ENCODE measurements at places on chromosomes 4 and X. TPM values are rescaled to one million over a fixed set of nuclear protein-coding genes. Genes with fewer than 3 reads are reported as not detected.
A peak's percentile ranks its signal among the peaks of the same experiment; 100 is the strongest.

- no peaks in the 10 kb centered on the region for H3K4me1 ChIP-seq
- no peak overlapping the region for H3K27ac ChIP-seq
- H3K27me3 ChIP-seq, result no peaks in the 10 kb centered on the region
- H3K36me3 ChIP-seq, result no peaks in the 10 kb centered on the region
- no peak for DNase-seq
These were observed 829.9 kb downstream of the FAT4 start for GRCh38 chr4:126144543-126145237.

- H3K4me1 ChIP-seq, result peaks cover 2% of the 10 kb centered on the region
- H3K27ac ChIP-seq, result no peak overlapping the region
- H3K36me3 ChIP-seq, result peaks cover 10% of the 10 kb centered on the region
These were observed 48.4 kb upstream of the MAP3K15 start for GRCh38 chrX:19563746-19564145.

DNA sequence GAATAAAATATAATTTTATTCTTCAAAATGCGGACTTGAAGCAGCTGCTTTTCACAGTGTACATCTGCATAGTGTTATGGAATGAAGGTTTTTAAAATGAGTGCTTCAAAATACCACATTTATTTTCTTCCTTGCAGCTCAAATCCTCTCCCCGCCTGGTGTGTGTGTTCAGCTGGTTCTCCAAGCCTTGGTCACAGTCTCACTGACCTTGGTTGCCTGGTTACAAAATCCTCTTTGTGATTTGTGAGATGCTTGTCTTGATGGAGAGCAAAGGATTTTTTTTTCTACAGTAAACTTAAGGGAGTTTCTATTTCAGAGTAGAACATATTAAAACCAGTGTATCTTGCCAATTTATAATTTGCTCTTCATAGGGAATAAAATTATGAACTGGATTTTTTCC is 139.2 kb downstream of the PCDH18 start:
- no peak overlapping the region for H3K27ac ChIP-seq
- no peak for DNase-seq
- no peaks in the 10 kb centered on the region for H3K4me1 ChIP-seq
- no peak overlapping the region for H3K4me3 ChIP-seq

DNA sequence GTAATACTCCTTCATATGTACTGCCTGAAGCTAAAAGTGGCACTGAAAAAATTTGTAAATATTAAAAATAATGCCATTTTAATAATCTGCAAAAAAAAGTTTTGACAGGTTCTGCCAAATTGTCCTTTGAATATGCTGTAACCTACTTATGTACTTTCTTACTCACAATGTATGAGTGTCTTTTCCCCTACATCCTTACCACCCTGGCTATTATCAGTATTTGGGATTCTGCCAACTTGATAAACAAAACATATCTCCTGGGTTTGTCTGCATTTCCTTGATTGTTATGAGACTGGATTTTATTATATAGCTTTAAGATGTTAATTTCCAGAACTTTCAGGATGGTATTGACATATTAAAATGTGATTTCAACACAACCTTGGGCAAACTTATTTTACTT is 187.9 kb downstream of the CHM start:
- no peaks in the 10 kb centered on the region for H3K36me3 ChIP-seq
- H3K4me1 ChIP-seq, result no peaks in the 10 kb centered on the region
- no peaks in the 10 kb centered on the region for H3K27me3 ChIP-seq
- no peak overlapping the region for H3K4me3 ChIP-seq
- DNase-seq, result no peak

- no peaks in the 10 kb centered on the region for H3K27me3 ChIP-seq
- H3K36me3 ChIP-seq, result no peaks in the 10 kb centered on the region
- H3K4me3 ChIP-seq, result no peak overlapping the region
- no peaks in the 10 kb centered on the region for H3K4me1 ChIP-seq
- DNase-seq, result no peak
These were observed 35.9 kb downstream of the SYTL4 start for GRCh38 chrX:100695991-100696390.

GRCh38 chr4:184444215-184444952 is 30.0 kb downstream of the IRF2 start:
- no peak for DNase-seq
- H3K4me3 ChIP-seq, result no peak overlapping the region
- no peak overlapping the region for H3K27ac ChIP-seq
- H3K4me1 ChIP-seq, result peaks cover 78% of the 10 kb centered on the region
- H3K27me3 ChIP-seq, result no peaks in the 10 kb centered on the region

- no peaks in the 10 kb centered on the region for H3K36me3 ChIP-seq
- no peak overlapping the region for H3K27ac ChIP-seq
- no peaks in the 10 kb centered on the region for H3K27me3 ChIP-seq
- no peaks in the 10 kb centered on the region for H3K4me1 ChIP-seq
- no peak for DNase-seq
- H3K4me3 ChIP-seq, result no peak overlapping the region
These were observed 20.9 kb upstream of the COL25A1 start for GRCh38 chr4:109323348-109323747.

GRCh38 chr4:8087921-8088495 is 70.6 kb downstream of the ABLIM2 start:
- no peaks in the 10 kb centered on the region for H3K36me3 ChIP-seq
- no peak overlapping the region for H3K4me3 ChIP-seq
- H3K4me1 ChIP-seq, result no peaks in the 10 kb centered on the region
- no peak for DNase-seq
- H3K27ac ChIP-seq, result no peak overlapping the region

GRCh38 chr4:25925486-25926201 is 11.6 kb downstream of the SMIM20 start:
- H3K27ac ChIP-seq, result no peak overlapping the region
- no peaks in the 10 kb centered on the region for H3K36me3 ChIP-seq
- H3K4me3 ChIP-seq, result no peak overlapping the region

DNA sequence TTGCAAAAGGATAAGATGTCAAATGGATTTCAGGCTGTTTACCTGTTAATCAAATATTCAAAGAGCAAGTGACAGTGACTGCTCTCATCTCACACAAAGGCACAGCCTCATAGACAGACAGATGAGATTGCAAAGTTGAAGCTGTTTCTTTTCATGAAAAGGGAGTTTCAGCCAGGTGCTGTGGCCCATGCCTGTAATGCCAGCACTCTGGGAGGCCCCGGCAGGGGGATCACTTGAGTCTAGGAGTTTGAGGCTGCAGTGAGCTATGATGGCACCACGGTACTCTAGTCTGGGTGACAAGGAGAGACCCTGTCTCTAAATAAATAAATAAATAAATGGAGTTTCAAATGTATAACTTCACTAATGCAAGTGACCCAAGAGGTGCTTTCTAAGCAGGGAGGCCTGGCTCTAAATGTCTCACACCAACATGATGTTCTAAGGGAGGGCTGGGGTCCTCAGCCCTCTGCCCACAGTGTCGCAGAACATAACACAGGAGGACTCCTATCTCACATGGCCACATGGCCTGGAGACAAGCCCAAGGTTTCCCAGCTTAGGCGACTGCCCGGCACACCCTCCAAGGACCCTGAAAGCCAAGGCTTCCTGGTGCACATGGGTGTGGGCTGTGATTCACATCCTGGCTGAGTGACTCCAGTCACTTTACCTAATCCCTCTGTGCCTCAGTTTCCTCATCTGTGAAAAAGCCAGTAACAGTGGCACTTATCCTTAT is 26.8 kb downstream of the PPP2R2C start:
- H3K36me3 ChIP-seq, result no peaks in the 10 kb centered on the region
- H3K4me3 ChIP-seq, result no peak overlapping the region
- no peaks in the 10 kb centered on the region for H3K4me1 ChIP-seq
- DNase-seq, result no peak

DNA sequence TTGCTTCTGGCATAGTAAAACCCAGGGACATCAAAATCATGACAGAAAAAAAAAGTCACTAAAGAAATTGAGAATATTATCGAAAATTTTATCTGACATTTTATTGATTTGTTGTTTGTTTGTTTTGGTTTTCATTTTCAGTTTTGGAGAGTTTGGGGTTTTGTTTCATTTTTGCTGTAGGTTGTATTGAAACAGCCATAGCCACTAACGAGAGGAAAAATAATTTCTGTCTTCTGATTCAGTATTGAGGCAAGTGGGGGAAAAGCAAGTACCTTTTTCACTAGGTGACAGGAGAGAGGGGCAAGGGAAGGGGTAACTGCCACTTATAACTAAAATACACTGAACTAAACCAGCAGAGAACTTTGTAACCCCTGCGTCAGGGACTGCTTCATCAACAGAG is 392.8 kb upstream of the NDST3 start:
- H3K27me3 ChIP-seq, result no peaks in the 10 kb centered on the region
- H3K27ac ChIP-seq, result no peak overlapping the region
- no peaks in the 10 kb centered on the region for H3K36me3 ChIP-seq
- no peak overlapping the region for H3K4me3 ChIP-seq
- no peak for DNase-seq
- no peaks in the 10 kb centered on the region for H3K4me1 ChIP-seq

DNA sequence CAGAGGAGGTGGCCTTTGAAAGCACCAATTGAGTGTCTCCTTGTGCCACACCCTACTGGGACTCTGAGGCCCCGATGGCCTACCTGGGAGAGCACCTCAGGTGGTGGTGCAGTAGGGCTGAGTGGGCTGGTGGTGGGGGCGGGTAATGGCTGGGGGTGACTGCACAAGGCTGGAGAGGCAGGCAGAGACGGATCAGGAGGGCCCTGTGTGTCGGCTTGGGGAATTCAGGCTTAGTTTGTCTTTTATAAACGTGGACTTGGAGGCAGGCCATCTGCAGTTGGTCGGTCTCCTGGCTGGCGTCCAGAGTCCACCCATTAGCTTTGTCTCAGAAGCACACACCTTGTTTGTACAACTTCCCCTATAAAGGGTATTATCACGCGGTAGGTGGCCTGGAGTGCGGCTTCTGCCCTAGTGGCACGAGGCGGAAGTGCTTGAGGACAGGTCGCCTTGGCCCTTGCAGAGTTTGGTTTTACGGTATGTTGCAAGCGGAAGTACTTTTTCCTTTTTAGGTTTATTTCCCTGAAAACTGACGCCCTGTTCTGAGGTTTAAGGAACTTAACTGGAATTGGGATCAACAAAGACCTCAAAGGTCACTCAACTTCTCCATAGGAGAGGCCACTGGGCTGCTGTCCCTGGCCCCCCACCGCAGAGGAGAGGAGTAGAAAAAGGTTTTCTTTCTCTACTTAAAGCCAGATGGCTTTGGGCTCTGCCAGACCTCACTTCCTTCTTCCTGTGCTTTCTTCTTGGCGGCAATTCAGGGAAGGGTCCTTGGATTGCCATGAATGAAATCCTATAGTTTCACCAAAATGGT is 8.0 kb downstream of the TBC1D14 start:
- H3K27ac ChIP-seq, result peak overlapping the region; percentile 86
- H3K27me3 ChIP-seq, result no peaks in the 10 kb centered on the region
- H3K4me1 ChIP-seq, result peaks cover 57% of the 10 kb centered on the region
- no peak for DNase-seq

DNA sequence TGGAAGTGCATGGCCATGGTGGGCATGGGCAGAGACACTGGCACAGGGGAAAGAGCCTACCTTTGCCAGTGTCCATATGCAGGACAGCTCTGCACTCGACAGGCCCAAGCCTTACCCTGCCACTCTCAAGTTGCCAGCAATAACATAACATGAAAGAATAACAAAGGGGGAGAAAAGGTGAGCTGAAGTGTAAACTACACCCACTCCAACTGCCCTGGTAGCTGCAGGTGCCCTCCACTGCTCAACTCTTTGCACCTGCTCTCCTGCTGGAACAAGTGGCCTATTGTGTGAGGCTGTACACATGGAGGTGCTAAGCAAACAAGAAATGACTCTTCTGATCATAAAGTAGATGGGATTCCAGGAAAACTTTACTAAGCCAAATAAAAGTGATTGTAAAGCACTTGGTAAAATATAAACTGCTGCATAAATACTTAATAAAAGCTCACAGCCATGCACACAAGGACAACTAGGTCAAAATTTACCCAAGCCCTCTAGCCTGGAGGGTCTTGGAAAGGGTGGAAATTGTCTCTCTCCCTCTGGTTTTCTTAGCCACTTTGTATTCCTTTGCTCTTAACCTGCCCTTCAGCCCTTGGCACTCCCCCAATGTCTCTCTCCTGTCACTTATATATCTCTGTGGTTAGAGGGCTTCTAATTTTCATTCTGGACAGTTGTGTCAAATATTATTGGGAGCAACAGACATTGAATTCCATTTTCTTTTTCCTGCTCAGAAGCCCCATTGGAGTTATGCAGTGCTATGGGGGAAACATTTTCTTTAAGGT is 261.2 kb upstream of the GPC4 start:
- H3K36me3 ChIP-seq, result no peaks in the 10 kb centered on the region
- no peak for DNase-seq
- no peak overlapping the region for H3K4me3 ChIP-seq
- H3K27me3 ChIP-seq, result no peaks in the 10 kb centered on the region

DNA sequence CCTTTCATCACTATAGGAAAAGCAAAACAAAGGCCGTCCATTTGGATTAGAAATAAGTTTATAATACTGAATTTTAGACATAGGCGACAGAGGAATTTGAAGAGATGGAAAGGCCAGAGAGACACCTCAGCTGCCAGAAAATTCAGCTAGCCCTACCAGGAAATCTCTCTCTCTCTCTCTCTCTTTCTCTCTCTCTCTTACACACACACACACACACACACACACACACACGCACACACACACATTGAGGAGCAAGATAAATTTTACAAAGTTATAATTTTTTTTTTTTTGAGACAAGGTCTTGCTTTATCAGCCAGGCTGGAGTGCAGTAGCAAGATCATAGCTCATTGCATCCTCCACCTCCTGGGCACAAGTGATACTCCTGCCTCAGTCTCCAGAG is 1.4 kb downstream of the XK start:
- H3K36me3 ChIP-seq, result no peaks in the 10 kb centered on the region
- no peak for DNase-seq
- H3K4me3 ChIP-seq, result no peak overlapping the region
- H3K4me1 ChIP-seq, result no peaks in the 10 kb centered on the region
- H3K27ac ChIP-seq, result no peak overlapping the region

GRCh38 chrX:136273986-136274385 is 22.8 kb upstream of the MAP7D3 start:
- no peaks in the 10 kb centered on the region for H3K27me3 ChIP-seq
- no peaks in the 10 kb centered on the region for H3K4me1 ChIP-seq
- H3K27ac ChIP-seq, result no peak overlapping the region
- H3K36me3 ChIP-seq, result no peaks in the 10 kb centered on the region
- no peak overlapping the region for H3K4me3 ChIP-seq

DNA sequence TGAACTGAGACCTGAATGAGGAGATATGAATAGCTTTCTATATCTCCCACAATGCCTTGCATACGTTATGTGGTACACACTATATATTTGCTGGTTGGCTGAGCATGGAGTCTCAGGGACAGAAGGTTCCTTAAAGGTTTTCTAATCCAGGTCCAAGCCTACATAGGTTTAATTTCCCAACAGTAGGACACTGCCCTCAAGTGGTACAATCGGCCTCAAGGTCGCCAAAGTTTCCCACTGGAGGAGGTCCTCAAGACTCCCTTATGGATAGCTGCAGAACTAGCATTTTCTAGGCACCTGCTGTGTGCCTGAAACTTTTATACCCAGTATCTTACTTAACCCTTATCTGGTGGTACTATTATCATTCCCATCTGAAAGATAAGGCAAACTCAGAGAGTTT is 21.0 kb upstream of the EFNB1 start:
- no peak for DNase-seq
- H3K27ac ChIP-seq, result no peak overlapping the region
- H3K4me3 ChIP-seq, result no peak overlapping the region
- H3K36me3 ChIP-seq, result no peaks in the 10 kb centered on the region
- H3K27me3 ChIP-seq, result no peaks in the 10 kb centered on the region
- no peaks in the 10 kb centered on the region for H3K4me1 ChIP-seq

GRCh38 chr4:161097821-161098220 is 1066.0 kb downstream of the FSTL5 start:
- no peak for DNase-seq
- H3K27me3 ChIP-seq, result no peaks in the 10 kb centered on the region
- H3K4me1 ChIP-seq, result no peaks in the 10 kb centered on the region
- H3K36me3 ChIP-seq, result no peaks in the 10 kb centered on the region
- no peak overlapping the region for H3K4me3 ChIP-seq
- H3K27ac ChIP-seq, result no peak overlapping the region

The MAGEA12 gene
- total RNA-seq, result 0.20 TPM

The CYP4V2 gene
- total RNA-seq, result 30.7 TPM

The SMPX gene
- total RNA-seq, result not detected

The MAGEA8 gene
- not detected for total RNA-seq

The SNX25 gene
- total RNA-seq, result 169 TPM

The PPARGC1A gene
- total RNA-seq, result 12.8 TPM

Measured in upper lobe of left lung (tissue), 6 donors.